ENCODE measurements at places on chromosomes 1 and 21.

- DNase-seq: no peak
Measured at GRCh38 chr1:226644541-226645176, 94.4 kb downstream of the ITPKB start.

DNA sequence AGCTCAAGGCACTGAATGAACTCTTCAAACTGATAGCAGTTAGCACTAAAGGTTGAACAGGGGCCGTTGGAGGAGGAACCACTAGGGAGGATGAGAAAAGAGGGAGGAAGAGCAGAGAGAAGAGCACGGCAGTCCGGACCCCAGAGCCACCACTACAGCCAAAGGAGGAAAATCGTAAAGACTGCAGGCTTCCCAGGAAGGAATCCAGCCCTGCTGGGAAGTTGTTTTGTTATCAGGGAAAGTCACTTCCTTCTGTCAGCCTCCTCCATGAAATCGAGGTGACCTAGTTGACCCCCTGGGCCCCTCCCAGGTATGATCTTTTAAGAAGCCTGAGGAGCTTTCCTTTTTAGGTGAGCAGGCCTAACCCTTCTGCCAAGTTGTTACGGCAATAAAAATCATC is 88.2 kb downstream of the PBX1 start:
- DNase-seq: no peak

DNA sequence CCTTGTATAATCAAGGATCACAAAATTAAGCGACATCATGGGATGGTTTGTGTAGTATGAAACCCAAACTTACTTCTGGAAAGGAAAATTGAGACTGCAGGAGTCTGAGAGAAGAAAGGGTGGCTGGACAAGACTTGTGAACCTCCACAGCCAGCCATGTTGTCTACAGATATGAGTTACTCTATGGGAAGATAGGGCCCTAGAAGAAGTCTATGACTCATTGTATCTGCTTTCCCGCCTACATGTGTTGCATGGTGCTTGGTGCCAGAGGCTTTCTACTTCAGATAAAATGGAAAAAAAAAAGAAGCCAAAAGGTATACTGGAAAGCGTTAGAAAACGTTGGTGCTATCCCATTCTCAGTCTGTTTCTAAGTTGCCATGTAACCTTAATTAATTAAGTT is 18.7 kb upstream of the OR6N2 start:
- no peak for DNase-seq

DNA sequence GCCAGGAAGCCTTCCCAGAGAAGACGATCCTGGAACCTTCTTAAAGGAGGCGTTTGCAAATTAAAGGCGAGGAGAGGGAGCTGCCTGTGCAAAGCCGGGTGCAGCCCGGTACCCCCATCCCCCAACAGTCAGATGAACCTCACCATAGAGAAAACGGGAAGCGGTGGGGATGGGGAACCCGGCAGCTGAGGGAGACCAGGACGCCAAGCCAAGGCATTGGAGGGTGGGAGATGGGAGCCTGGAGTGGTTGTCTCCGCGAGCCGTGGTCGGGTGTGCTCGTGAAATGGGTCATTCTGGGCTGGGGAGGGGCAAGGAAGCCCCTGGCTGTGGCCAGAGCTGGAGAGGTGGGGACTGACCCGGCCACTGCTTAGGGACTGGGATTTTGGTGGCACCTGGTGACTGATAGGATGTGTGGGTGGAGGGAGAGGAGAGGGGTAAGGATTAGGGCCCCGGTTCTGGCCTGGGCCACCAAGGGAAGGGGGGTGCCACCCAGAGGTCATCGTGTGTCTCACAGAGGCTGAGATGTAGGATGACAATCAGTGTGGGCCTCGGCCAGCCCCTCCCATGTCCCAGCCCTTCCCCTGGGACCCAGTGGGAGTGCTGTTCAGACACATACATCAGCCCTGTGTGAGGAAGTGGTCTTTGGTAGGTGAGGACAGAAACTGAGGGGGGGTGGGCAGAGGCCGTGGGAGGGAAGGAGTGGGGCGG is 676 bp upstream of the PADI2 start:
- DNase-seq: no peak

- DNase-seq: no peak
Measured at GRCh38 chr1:245213066-245213831, 58.5 kb downstream of the KIF26B start.

DNA sequence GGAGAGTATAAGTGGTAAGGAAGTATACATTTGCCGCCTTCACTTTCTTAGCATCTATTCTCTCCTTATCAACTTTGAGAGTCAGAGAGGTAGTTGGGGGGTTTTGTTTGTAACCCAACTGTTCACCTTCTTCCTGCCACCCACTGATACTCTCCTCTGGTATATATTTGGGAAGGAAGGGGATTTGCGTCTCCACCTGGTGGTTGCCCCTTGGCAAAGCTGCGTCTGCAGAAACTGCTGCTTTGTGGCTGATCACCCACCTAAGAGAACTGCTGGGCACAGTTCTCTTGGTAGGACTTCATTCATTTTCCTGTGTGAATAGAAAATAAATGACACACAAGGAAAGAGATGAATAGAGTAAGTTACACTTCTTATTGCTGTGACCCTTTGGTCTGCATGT is 87.0 kb downstream of the SYT14 start:
- DNase-seq: no peak

DNA sequence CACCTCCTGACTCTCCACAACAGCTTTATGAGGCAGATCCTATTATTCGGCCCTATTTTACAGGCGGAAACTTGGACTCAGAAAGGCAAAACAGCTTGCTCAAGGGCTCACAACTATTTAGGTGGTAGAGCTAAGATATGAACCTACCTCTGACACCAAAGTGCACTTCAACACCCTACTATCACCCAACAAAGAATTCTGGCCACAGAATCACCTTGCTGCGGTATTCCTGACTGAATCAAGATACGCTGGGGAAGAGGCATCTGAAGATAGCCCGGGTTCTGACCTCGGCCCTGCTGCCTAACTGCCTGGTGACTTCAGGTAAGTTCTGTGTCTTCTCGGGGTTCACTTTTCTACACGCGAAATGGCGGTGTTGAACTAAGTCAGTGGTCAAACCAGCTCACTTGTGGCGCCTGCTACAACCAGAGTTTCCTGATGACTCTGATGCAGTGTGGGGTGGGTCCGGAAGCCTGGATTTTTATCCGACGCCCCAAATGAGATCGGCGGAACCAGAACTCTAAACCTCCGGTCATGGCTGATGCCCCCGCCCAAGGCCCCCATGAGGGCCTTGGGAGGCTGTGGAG is 608 bp downstream of the PEF1 start:
- no peak for DNase-seq

DNA sequence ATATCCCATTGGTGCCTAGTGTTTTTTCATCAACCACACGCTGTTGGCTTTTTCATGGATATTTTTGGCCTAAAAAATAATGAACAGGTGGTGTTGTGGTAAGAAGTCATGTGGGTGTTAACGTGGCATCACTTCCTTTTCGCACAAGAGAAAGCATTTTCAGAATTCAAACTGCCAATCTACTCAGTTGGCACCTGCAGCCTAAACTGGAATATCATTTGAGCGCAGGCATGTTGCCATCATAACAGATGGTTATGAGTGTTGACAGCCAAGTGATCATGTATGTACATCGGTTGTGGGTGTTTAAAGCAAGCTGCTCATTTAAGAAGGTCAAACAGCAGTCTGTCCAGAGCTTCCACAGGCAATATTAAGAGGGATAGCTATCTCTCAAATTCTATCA is 1963.0 kb downstream of the NCAM2 start:
- no peak for DNase-seq

- DNase-seq: no peak
Measured at GRCh38 chr1:153578490-153578889, 12.8 kb upstream of the S100A2 start.

- DNase-seq: no peak
Measured at GRCh38 chr1:91750398-91750996, 135.5 kb downstream of the TGFBR3 start.

- DNase-seq: no peak
Measured at GRCh38 chr1:219581344-219581743, 31.6 kb downstream of the ZC3H11B start.

DNA sequence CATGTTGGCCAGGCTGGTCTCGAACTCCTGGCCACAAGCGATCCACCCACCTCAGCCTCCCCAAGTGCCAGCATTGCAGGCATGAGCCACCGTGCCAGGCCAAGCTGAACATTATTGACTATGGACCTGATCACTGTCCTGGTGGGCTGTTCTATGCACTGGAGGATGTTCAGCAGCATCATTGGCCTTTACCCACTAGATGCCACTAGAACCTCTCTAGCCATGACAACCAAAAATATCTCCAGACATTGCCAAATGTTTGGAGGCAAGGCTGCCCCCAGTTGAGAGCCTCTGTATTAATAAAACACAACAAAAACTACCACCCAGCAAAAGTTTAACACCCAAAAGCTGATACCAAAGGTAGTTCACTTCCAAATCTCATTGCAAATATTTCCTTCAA is 110.8 kb upstream of the SOD1 start:
- DNase-seq: no peak

- DNase-seq: no peak
Measured at GRCh38 chr21:18251065-18251464, 6.4 kb downstream of the CHODL start.

GRCh38 chr1:220219865-220220698 is 52.2 kb downstream of the RAB3GAP2 start:
- DNase-seq: no peak

DNA sequence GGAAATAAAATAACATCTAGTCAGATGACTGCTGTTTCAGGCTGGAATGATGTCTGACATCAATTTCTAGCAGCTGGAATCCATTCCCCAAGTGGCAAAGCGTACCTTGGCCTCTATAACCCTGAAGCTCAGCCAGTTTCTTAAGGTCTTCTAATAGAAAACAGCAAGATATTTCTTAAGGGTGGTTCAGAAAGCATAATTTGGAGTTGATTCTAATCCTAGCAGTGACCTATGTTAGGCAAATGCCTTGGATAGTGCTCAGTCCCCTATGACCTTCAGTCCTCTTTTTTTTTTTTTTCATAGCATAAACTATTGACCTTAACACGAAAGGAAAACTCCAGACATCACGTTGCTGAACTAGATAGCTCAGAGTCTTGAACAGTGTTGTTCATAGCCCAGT is 56.5 kb downstream of the LAMC2 start:
- DNase-seq: no peak

DNA sequence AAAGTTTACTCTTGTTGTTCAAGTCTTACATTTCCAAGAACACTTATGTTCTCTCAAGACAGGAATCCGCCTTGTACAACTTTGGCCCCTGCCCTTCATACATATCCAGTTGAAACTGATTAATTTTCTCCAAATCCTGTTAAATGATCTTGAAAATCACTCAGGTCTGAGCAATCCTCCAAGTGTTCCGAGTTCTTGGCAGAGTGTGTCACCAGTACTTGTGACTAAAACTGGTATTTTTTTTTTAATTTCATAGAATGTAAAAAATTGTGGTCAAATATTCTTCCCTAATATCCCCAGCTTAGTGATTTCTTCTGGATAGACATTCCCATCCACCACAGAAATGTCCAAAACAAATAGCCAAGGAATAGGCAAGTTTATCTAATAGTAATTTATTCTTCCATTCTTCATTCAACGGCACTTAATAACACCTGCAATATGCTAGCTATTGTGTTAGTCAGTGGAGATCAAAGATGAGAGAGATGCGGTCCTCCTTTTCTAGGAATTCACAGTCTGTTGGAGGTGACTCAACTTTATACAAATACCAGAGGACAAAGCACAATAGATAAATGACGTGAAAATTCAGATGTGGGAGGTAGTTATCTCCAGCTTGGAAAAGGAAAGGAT is 71.4 kb downstream of the DIRAS3 start:
- no peak for DNase-seq

GRCh38 chr1:196049407-196049806 is 558.8 kb downstream of the KCNT2 start:
- no peak for DNase-seq

DNA sequence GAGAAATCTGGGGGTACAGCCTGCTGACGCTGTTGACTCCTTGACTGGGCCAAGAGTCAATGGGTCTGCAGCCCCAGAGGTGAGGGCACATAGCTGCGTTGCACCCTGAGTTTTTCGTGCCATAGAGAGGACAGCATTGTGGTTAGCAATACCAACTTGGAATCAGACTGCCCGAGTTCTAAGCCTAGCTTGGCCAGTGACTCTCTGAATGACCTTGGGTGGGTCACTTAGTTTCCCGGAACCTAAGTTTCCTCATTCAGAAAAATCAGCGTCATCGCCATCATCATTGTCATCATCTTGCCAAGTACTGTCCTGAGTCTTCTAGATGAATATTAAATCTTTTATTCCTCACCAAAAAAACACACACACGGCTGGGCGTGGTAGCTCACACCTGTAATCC is 151.2 kb upstream of the TMEM51 start:
- no peak for DNase-seq

DNA sequence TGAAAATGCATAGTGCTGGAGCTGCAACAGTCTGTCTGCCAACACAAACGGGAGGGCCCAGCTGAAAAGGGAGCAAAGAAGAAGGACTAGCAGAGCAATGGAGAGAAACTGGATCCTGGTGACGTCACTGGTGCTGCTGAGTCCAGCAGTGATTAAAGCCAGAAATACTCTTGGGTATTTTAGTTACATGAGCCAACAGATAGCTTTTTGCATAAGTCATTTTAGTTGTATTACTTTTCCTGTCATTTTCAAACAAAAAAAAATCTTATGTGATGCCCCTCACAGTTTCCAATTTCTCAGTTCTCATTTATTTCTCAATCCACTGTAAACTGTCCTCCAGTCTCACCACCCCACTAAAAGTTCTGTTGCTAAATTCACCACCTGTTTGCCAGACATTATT is 38.7 kb upstream of the NEK7 start:
- no peak for DNase-seq

DNA sequence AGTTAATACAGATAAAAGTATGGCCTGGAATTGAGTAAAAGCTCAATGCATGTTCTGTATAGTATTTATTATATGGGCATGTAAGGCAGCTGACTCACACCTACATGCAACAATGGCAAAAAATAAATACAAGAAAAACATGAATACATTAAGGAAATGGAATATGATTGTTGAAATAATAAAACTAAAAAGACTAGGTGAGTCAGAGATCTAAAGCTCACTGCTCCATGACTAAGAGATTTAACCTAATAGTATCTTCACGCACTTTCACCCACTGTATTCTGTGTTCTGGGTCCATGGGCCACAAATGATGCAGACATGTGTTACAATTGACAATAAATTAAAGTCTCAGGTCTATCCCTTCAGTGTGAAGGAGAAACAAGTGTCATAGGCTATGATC is 607.0 kb downstream of the AGBL4 start:
- no peak for DNase-seq

- DNase-seq: no peak
Measured at GRCh38 chr21:27062443-27062842, 95.6 kb upstream of the ADAMTS5 start.

- no peak for DNase-seq
Measured at GRCh38 chr1:225341642-225342041, 86.2 kb downstream of the LBR start.

- DNase-seq: no peak
Measured at GRCh38 chr1:242017580-242018233, 18.8 kb upstream of the MAP1LC3C start.

DNA sequence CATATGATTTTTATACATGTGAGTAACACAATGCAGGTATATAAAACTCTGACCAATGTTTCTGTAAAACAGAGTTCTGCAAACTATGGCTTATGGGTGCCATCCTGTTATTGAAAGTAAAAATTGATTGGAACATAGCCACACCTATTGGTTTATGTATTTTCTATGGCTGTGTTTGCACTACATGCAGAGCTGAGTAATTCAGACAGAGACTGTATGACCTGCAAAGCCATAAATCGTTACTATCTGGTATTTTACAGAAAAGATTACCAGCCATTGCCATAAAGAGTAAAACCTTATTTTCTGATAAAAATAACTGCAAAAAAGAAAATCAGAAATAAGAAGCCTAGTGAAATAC is 13.1 kb downstream of the GBP1 start:
- DNase-seq: no peak

- DNase-seq: no peak
Measured at GRCh38 chr1:37574834-37575480, 18.2 kb downstream of the DNALI1 start.
